Stimulated activated CD4-positive, alpha-beta T cell treated with anti-CD3 and anti-CD28 coated beads, TNF-alpha, amount 100 ng/mL, for 1 hour (primary cell): ENCODE measurements at places on chromosomes 5 and 9.
A peak's percentile ranks its signal among the peaks of the same experiment; 100 is the strongest.

GRCh38 chr5:159917994-159918393 lies 1.7 kb downstream of the ADRA1B start:
- DNase-seq: no peak

- DNase-seq: no peak
Observed at GRCh38 chr5:2574155-2574554, 177.3 kb downstream of the IRX2 start.

GRCh38 chr9:14560194-14560593 lies 133.0 kb downstream of the ZDHHC21 start:
- no peak for DNase-seq

GRCh38 chr5:1246711-1247431 lies 21.7 kb downstream of the SLC6A18 start:
- no peak for DNase-seq

DNA sequence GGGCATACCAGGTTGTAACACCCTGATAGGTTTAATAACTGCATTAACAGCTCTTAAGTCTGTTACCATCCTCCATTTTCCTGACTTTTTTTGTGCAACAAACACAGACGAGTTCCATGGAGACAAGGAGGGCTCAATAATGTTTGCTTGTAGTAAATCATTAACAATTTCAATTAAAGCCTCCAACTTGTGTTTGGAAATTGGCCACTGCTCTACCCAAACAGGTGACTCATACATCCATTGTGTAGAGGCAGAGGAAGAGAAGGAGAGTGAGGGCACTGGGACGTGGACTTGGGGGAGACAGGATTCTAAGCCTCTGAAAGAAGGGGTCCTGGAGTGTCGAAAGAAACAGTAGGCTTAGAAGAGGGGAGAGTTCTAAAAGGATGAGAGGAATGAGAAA lies 213.6 kb upstream of the KCNN2 start:
- no peak for DNase-seq

DNA sequence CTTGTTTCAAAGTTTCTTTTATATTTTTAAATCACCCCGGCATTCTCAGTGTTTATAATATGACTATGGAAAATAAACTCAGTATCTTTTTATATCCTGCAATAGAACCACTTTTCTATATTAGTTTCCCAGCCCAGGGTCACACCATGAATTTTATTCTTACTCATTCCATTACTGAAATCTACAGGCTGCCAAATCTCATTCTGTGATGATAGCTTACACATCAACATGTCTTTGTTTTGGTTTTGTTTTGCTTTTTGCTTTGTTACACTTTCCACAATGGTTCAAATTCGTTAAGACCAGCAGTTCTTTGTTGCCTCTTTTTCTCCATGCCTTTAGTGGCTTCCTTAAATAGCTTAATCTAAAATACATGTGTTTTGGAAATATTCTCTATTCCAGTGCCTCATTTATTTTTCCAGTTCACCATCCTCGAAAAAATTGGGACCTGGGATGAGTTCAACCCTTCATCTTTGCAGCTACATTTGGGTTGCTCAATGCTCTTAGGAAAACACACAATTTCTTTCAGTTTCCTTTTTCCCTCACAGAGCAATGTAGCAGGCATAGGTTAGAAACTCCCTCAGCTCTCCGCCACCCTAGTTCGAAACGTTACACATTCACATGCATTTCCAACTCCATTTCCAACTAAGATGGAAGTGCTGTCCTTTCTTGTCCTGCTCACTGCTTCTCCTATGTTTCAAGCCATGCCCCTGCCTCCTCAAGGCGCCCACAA lies 1146.3 kb downstream of the MAT2B start:
- DNase-seq: no peak

DNA sequence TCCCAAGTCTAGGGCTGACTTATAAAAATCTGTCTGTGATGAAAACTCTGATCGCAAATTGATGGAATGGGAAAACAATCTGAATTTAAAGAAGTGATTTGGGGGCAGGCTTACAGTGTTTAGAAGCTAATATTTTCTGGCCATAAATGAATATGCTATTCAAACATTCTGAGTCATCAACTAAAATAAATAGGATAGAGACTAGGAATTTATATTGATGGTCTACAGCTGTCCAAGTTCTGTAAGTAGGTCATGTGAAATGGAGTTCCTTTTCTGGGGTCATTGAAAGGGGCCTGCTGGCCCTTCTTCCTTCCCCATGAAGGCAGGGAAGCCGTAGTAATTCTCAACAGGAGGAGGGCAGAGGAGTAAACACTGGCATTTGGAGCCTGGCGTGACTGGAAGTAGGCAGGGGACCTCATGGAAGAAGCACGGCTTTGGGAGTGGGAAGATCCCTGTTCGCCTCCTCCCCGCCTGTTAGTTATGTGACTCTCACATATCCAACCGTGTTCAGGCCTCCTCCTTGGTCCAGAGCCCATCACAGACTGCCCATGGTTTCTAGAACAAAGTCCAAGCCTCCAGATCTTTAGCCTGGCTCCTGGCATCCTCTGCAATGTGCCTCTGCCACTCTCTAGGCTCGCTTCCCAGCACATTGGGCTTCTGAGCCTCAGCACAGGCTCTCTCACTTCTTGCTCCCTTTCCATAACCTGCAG lies 31.7 kb downstream of the ALG2 start:
- DNase-seq: no peak

DNA sequence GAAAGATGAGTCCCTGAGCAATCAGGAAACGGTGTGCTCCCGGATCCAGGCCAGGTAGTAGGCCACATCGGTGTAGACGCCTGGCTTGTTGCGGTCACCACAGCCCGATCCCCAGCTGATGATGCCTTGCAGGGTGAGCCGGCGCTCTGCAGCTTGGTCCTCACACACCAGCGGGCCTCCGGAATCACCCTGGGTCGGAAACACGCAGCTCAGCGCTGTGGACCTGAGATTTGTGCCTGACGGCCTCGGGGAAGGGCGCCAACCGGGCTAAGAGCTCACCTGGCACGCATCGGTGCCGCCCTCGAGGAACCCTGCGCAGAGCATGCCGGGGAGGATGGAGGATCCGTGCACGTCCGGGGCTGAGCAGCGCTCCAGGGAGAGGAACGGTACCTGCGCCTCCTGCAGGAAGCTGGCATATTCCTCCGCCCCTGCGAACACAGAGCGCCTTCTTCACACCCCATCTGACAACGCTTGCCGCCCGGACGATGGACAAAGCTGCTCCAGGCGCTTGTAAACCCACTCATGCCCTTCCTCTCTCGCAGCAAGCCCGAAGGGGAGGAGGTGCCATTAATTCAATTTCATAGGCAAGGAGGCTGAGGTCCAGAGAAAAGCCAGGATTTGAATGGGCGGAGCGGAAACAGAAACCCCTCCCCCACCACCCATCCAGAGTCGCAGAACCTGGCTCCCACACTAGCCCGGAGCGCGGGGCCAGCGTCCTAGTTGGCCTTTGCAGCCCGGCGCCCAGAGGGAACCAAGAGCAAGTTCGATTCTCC lies 2.0 kb upstream of the PFN3 start:
- DNase-seq: peak; percentile 39

- no peak for DNase-seq
Observed at GRCh38 chr5:368183-369084, 46.9 kb downstream of the AHRR start.

DNA sequence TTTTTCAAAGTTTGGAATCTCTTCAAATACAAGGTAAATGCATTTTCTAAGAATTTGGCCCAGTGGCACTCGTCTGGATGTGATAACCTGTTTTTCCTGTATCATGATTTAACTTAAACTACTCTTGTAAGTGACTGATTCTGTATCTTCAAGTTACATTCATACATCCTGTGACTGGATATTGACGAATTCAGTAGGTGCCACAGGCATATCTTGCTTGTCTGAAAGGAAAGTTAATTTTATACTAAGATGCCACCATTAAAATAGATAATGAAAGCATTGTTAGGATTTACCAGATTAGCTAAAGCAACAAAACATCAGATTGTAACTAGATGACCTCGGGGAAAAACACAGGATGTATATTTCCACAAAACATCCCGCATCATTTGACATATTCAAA lies 175.3 kb upstream of the ZNF608 start:
- no peak for DNase-seq
